Stimulated activated CD4-positive, alpha-beta T cell treated with anti-CD3 and anti-CD28 coated beads, Interleukin-15, amount 100 ng/mL, for 1 hour (primary cell): ENCODE measurements at places on chromosomes 2 and 18.

GRCh38 chr2:241774419-241775222 is 2.0 kb upstream of the GAL3ST2 start:
- DNase-seq: no peak

- DNase-seq: no peak
These were observed 253.5 kb downstream of the LDLRAD4 start for GRCh38 chr18:13471971-13472628.

DNA sequence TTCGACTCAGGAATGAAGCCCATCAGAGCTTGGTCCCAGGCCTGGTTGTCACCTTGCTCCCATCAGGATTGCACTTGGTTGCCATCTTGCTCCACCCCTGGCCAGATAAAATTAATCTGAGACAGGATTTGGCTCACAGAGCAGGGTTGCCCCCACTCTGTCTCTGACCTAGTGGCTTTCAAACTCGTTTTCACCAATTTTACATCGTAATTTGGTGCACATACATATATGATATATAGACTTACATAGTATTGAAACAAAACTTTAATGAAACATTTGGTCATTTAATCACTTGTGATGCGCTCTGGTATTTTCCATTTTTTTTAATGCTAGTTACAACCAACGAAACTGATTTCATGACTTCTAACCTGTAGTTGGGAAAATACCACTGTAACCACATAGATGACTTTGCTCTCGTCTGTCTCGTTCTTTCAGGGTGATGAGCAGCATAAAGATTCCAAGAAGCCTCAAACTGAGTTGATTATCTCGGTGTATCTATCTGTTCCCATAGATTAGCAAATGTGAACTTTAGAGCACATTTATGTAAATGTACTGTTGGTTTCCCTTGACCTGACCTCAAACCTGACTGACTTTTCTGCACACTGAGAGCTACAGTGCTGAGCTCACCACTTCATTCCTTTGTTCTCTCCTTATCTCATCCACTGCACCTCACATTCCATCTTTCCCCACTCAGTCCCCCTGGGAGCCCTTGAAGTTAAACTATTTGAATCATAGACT is 30.5 kb upstream of the PLB1 start:
- DNase-seq: no peak

GRCh38 chr18:11134940-11135339 is 14.4 kb downstream of the PIEZO2 start:
- no peak for DNase-seq

DNA sequence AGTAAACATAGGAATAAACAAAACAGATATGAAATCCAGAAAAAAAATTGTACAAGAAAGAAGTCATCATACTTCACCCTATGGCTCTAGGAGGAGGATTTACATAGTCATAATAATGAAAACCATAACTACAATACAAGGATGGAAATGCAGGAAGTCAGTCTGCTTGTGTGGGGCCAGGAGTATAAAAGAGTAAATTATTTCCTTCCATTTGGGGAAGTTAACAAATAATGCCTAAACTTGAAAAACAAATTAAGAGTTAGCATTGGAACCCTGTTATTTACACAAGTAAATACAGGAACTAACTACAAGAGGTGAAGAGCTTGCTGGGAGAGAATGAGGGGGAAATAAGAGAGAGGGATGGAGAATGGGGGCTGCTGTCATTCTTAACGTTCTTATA is 15.4 kb downstream of the TMEM163 start:
- DNase-seq: no peak

DNA sequence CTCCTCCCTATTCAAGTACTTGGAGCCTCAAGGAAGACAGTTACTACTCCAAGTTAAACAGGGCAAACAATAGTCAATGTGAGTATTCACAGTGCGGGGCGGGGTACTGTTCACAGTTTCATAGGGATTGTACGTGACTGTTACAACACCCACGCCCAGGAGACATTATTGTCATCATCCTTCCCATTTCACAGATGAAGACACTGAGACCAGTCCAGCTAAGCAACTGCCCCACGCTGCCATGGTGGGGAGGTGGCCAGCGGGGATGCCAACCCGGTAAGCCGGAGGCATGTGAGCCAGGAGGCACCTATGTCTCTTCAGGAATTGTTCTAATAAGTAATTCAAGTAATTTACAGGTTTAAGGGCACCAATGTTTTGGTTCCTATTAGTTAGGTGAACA is 982 bp downstream of the HJURP start:
- no peak for DNase-seq

- no peak for DNase-seq
These were observed 314.7 kb upstream of the SPRED2 start for GRCh38 chr2:65746931-65747675.

- no peak for DNase-seq
These were observed 365.3 kb downstream of the NBAS start for GRCh38 chr2:15195813-15196212.
